ENCODE measurements at places on chromosomes 12 and 14. TPM values are rescaled to one million over a fixed set of nuclear protein-coding genes. Genes with fewer than 3 reads are reported as not detected.

Gene LTBP2
- total RNA-seq = 39.5 TPM

Gene TAS2R31
- 1.9 TPM for total RNA-seq

DNA sequence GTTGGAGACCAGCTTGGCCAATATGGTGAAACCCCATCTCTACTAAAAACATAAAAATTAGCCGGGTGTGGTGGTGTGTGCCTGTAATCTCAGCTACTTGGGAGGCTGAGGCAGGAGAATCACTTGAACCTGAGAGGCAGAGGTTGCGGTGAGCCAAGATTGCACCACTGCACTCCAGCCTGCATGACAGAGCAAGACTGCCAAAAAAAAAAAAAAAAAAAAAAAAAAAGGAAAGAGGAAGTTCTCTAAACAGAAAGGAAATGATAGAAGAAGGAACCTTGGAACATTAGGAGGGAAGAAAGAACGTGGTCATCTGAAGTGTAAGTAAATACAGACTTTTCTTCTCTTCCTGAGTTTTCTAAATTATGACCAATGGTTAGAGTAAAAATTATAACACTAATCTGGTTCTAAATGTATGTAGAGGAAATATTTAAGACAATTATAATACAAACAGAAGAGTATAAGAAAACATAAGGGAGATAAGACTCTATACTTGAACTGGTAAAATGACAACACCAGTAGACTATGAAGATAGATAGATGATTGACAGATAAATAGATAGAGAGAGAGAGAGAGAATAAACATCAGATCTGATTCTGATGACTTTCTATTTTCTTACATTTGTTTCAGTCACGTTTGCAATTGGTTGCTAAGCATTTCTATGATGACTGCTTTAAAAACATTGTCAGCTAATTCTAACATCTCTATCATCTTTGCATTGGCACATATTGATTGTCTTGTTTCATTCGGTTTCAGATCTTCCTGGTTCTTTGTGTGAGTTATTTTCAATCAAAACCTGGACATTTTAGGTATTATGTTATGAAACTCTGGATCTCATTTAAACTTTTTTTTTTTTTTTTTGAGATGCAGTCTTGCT lies 12.9 kb upstream of the CORO1C start:
- H3K36me3 ChIP-seq = no peaks in the 10 kb centered on the region
- no peak overlapping the region for H3K27ac ChIP-seq
- peak; percentile 56 for DNase-seq

DNA sequence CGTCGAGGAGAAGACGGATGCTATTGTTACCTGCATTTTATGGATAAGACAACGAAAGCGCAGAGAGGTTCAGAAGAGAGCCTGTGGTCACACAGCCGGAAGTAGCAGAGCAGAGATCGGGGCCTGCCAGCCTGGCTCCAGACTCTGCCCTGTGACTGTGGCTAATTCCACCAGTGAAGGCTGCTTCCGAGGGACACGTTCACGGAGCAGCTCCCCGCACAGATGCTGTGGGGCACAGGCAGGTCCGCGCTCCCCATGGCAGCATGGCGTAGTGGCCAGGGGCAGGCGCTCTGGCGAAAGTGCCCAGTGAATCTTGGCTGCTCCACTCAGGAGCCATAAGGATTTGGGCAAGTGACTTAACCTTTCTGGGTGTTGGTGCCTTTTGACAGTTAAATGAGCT lies 9.8 kb downstream of the RIMBP2 start:
- H3K4me1 ChIP-seq = no peaks in the 10 kb centered on the region
- H3K27ac ChIP-seq = no peak overlapping the region
- peaks cover 14% of the 10 kb centered on the region for H3K27me3 ChIP-seq
- DNase-seq = no peak

DNA sequence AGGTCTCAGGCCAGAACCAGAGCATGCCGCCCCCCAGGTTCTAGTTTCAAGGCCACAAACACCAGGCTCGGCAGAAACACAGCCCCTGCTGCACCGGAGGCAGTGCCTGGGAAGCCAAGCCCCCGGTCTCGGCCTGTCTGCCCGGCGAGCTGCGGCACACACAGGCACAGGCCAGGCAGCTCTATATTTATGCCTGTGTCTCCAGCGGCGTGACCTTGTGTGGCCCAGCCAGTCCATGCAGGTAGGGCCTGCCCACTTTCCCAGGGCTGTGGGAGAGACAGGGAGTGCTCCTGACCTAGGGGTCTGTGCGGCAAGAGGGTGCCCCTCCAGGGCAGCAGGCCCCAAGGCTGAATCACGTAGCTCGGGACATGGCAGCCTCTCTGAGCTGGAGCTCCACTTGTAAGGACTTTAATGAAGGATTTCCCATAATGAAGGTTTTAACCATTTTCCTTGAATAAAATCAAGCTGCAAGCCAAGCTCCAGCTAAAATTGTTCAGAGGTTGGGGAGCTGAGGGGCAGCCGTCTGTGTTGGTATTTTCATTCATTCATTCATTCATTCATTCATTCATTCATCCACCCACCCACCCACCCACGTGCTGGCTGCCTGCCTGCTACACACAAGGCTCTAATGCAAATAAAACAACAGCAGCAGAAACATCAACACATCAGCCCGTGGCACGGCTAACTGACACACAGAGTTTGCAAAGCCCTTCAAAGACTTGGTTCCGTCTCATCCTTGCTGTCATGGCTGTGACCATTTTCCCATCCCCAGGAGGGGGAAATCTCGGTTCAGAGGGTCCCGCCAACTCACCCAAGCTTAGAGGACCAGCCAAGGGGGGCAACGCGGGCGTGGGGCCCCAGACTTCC lies 92.0 kb downstream of the RFLNA start:
- no peak for DNase-seq
- peak overlapping the region; percentile 68 for H3K4me3 ChIP-seq
- H3K36me3 ChIP-seq = peaks cover 49% of the 10 kb centered on the region
- peaks cover 78% of the 10 kb centered on the region for H3K4me1 ChIP-seq
- no peaks in the 10 kb centered on the region for H3K27me3 ChIP-seq
- H3K27ac ChIP-seq = peak overlapping the region; percentile 89

GRCh38 chr14:61233436-61233956 lies 47.6 kb downstream of the TMEM30B start:
- no peak for DNase-seq
- no peaks in the 10 kb centered on the region for H3K4me1 ChIP-seq
- H3K36me3 ChIP-seq = no peaks in the 10 kb centered on the region

Gene PLEKHG7
- 1.6 TPM for total RNA-seq

Gene CELA1
- not detected for total RNA-seq

DNA sequence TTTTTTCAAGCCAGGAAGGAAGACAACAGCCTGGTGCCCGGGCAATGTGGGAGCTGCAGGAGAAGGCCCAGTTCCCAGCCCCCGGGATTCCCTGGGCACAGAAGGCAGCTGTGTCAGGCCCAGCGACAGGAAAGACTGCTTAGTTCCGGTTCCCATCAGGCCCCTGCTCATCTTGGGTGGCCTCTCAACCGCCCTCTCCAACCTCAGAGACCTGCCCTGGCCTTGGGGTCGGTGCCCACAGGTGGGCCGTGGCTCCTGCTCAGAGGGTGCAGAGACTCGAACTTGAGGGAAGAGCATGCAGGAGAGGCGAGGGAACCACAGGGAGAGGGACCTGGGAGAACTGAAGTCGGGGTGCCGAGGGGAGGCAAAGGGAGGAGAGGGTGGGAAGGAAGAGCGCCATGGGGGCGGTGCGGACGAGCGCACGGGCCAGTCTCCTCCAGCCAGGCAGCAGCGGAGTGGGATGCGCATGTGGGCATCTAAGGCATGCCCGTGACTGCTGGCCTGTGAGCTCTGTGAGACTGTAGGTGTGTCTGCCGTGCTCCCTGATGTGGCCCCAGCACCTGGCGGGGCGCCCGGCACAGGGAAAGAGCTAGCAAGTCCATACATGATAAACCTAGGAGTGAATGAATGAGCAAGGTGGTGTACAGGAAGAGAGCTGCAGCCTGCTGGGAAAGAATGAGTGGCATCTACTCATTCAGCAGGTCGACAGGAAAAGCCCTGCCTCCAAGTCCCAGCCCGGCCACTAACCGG lies 42.7 kb downstream of the SSH1 start:
- peaks cover 35% of the 10 kb centered on the region for H3K4me1 ChIP-seq
- DNase-seq = no peak
- H3K4me3 ChIP-seq = no peak overlapping the region
- peak overlapping the region; percentile 4 for H3K27ac ChIP-seq

Gene LRTM2
- not detected for total RNA-seq

Gene PMCH
- total RNA-seq = not detected

GRCh38 chr12:118689793-118690192 lies 291.5 kb upstream of the SRRM4 start:
- no peak overlapping the region for H3K4me3 ChIP-seq
- H3K27ac ChIP-seq = no peak overlapping the region
- no peaks in the 10 kb centered on the region for H3K36me3 ChIP-seq
- DNase-seq = no peak

DNA sequence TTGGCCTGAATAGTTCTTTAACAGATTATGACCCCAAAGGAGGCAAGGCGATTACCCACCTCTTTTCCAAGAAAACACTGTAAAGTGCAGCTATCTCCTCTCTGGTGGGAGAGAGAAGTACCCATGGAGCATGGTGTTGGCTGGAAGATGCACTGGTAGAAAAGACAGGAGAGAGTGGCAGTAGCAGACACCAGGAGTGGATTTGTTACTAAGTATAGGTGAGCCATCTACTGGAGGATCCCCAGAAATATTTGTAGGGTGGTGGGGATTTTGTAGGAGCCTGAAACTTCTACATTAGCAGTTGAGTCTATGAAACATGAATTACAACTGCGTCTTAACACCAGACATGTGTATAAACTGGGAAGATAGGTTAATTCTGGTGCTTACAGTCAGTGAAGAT lies 148.0 kb downstream of the SLC38A4 start:
- no peak overlapping the region for H3K27ac ChIP-seq
- no peaks in the 10 kb centered on the region for H3K4me1 ChIP-seq
- H3K36me3 ChIP-seq = no peaks in the 10 kb centered on the region
- no peak overlapping the region for H3K4me3 ChIP-seq

DNA sequence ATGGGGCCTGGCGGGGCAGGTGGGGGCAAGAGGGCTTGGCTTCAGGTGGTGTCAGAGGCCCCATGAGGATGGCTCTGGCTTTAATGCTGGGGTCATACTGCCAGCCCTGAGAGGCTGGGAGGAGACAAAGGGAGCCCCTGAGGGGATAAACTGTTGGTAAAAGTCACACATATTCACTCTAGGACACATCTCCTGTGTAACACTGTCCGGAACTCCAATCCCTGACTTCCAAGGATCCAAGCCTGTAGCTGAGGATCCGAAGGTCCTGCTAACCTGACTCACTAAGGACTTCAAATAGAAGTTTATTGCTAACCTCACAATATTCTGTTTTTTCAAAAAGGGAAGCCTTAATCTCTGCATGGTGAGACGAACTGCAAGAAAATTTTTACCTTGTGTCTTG lies 39.2 kb upstream of the GPR68 start:
- H3K4me1 ChIP-seq = peaks cover 9% of the 10 kb centered on the region
- H3K27me3 ChIP-seq = no peaks in the 10 kb centered on the region
- peaks cover 68% of the 10 kb centered on the region for H3K36me3 ChIP-seq
- no peak for DNase-seq
- H3K27ac ChIP-seq = no peak overlapping the region

- H3K27ac ChIP-seq = no peak overlapping the region
- H3K4me3 ChIP-seq = no peak overlapping the region
- no peak for DNase-seq
Observed at GRCh38 chr12:19764408-19764807, 325.1 kb downstream of the AEBP2 start.

All from lower lobe of right lung (tissue), 2 donors.